ENCODE measurements at places on chromosomes 12 and 14. TPM values are rescaled to one million over a fixed set of nuclear protein-coding genes. Genes with fewer than 3 reads are reported as not detected.

The CLEC2B gene
- 1.4 TPM for total RNA-seq

The FSCB gene
- total RNA-seq, result not detected

The KIF26A gene
- 1.3 TPM for total RNA-seq

The SOCS4 gene
- total RNA-seq, result 4.5 TPM

The CELA1 gene
- total RNA-seq, result not detected

The ZBTB42 gene
- 4.9 TPM for total RNA-seq

The NFATC4 gene
- total RNA-seq, result 1.4 TPM

The CDC42BPB gene
- 45.0 TPM for total RNA-seq

The CLEC2D gene
- total RNA-seq, result 1.6 TPM

- DNase-seq, result no peak
Measured at GRCh38 chr12:46342562-46343033, 30.0 kb downstream of the SLC38A2 start.

GRCh38 chr14:102159841-102160240, 20.1 kb downstream of the WDR20 start:
- no peak for DNase-seq

GRCh38 chr12:38890102-38890855, 15.1 kb downstream of the CPNE8 start:
- no peak for DNase-seq

DNA sequence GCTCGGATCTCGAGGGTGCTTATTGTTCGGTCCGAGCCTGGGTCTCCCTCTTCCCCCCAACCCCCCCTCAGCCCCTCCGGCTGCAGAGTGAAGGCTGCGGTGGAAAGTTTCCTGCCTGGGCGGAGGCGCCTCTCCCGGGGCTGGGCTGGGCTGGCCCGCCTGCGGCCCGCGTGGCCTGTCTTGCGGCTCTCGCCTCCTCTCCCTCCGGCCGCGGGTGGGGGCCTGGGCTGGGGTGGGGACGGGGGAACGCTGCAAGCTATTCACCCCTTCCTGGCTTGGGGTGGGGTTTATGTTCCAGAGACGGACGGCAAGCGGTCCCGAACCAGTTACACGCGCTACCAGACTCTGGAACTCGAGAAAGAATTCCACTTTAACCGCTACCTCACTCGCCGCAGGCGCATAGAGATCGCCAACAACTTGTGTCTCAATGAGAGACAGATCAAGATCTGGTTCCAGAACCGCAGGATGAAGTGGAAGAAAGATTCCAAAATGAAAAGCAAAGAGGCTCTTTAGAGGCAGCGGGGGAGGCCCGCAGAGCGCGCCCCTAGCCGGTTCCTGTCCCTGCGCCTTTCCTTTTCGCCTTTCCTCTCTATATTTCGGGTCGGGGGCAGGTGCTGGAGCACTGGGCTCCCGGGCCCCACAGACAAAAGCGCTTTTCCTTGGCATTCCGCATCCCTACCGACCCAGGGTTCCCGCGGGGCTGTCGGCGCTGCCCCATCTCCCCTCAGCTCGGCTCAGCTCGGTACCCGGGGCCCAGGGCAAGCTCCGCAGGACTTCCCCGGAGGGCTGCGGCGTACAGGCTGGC, 1.3 kb downstream of the HOXC5 start:
- DNase-seq, result no peak

DNA sequence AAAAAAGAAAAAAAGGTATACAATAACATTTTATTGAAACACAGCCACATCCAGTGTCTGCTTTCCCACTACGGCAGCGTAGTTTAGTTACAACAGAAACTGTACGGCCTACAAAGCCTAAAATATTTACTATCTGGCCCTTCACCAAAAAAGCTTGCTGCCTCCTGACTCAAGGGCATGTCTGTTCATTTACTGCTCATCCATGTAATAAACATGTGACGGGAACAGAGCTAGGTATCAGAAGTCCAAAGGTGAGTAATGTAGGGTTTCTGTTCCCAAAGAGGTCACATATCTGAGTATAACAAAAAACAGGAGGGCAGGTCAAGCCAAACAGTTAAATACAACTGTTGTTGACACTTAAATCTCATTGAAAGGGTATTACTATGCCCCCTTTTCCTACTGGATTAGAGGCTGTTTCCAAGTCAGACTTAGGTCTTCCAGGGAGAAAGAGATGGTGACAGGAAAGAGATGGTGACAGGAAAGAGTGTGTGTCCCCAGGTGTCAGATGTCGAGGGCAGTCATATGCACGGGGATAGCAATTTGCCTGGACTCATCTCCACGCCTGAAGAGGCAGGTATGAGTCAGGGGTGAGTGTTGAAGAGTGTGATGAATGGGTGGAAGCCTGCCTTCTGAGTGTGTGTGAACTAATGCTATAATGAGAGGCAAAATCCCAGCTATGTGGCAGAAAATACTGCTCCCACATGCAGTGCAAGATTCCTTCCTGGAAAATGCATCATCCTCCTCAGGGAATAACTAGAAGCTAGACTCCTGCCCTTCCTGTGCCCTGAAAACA, 77.7 kb downstream of the MAP3K9 start:
- DNase-seq, result no peak

GRCh38 chr12:52837781-52838608, 3.9 kb upstream of the KRT79 start:
- DNase-seq, result no peak

DNA sequence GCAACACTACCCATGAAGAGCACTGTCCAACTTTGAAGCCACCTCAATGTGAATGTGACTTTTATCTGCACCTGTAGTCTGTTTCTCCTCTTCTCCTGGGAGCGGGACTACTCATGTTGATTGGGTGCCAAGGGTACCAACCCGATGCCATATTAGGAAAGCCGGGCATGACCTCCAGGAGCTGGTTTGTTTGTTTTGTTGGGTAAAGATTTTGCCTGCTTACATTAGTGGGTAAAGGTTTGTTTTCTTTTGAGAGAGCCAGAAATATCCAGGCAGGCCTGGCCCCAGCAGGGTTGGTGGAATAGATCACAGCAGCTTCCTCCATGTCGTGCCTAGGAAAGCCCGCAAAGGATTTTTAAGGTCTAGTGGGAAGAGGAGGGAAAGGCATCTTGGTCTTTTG, 19.7 kb upstream of the ITPK1 start:
- DNase-seq, result peak; percentile 94

DNA sequence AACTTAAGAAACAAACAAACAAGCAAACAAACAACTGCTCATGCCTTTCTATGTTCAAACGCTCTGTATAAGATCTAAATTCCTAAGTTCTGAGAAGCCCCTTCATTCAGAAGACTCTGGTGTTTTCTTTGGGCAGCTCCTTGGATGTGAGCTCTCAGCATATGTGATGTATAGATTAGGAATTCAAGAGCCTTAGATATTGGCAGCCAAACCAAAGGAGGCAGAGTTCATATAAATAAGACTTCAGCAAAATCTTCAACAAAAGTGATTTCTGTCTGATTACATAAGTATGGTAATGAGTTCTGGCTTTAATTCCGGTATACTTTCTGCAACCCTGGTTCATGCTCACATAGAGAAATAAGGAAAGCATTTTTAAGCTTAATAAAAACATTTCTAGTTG, 145.6 kb downstream of the DYRK2 start:
- DNase-seq, result no peak

- DNase-seq, result no peak
Measured at GRCh38 chr14:104315169-104315568, 176.8 kb downstream of the KIF26A start.

- no peak for DNase-seq
Measured at GRCh38 chr12:116346741-116347140, 69.2 kb upstream of the MED13L start.

- DNase-seq, result no peak
Measured at GRCh38 chr12:62738105-62738504, 196.8 kb downstream of the PPM1H start.

GRCh38 chr12:55017416-55017925, 2.3 kb upstream of the NEUROD4 start:
- no peak for DNase-seq

- DNase-seq, result no peak
Measured at GRCh38 chr14:21436567-21437062, 19.3 kb downstream of the CHD8 start.

DNA sequence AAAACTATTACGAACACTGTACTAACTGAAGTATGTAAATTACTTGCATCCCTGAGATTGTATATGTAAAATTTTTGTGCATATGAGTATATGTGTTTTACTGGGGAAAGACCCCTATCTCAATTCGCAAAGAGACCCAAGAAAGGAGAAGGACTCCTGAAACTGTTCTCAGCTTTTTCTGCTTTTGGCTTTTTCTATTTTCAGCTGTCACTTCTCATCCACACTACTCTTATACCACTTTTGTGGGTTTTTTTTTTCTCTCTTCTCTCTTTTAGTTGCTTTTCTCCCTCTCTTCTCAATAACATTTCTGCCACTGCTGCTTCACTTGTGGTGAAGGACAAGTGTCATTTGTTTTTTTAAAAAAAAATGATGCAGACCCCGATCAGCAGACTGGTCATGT, 39.8 kb downstream of the NIN start:
- DNase-seq, result no peak

DNA sequence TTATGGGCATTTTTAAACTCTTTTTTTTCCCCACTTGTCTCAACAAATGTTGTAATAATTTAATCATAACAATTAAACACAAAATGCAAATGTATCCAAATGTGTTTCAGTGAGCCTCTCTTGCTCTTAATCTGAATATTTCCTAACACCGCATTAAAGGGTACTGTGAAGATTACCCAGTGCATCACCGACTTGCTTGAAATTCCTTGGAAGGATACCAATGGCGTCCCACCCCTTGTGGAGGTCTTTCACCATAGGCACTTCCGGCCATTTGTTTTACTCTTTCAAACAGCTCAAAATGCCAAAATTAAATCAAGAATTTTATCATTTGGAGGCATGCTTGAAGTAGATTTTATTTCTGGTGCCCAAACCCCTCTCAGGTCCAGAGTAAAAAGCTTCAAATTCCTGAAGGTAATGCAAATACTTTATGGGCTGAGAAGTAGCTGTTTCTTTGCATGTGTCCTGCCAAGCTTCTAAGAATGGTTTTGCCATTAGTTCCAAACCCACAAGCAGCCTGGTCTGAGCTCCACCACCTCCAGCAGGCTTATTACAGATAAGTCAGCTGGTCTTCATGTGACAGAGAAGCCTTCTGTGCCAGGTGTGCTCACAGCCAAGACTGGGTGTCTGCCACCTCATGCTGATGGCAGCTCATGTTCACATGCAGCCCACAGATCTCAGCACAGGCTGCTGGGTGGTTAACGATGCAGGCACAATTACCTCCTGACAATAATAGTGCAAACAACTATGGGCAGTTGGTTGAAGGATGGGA, 16.4 kb upstream of the NUDT4 start:
- no peak for DNase-seq

DNA sequence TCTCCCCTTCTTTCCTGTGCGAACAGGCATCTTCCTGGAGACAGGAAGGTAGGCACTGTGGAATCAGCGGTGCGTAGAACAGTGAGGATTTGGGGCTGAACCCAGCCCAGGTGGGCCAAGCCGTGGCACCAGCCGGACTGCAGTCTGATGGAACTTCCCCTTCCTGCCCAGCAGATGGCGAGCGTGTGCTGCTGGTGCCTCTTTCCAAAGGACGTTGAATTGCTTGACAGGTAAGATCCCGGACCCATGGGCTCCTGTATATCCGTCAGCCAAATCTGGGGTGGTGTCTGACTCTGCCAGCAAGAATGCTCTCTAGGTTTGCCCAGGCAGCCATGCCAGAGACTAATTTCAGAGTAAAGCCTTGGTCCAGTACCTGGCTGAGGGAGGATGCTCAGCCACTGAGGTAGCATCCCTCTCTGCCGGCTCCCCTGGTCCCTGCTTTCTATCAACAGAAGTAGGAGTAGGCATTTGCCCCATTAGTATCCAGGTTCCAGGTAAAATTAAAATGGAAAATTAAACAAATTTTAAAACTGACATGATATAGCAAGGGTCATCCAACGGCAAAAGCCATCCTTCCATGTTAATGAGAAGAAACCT, 21.1 kb upstream of the KCNA5 start:
- no peak for DNase-seq

GRCh38 chr12:101707131-101707782, 9.8 kb downstream of the CHPT1 start:
- DNase-seq, result no peak

DNA sequence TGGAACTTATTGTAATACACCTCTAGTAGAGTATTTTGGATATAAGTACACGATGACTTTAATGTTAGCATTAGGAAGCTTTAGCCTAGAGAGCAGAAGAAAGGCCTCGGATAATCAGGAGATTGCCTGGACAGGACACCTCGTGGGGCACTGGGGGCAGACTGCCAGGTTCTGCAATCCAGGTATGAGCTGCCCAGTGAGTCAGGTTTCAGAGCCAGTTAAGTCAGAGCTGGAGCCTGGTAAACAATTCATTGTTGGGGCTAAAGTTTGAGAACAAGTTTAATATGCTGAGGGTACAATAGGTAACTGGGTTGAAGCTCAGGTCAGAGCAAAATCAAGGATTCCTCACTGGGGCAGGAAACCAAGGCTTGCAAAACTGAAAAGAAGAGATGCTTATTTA, 107.4 kb downstream of the RERGL start:
- DNase-seq, result no peak

DNA sequence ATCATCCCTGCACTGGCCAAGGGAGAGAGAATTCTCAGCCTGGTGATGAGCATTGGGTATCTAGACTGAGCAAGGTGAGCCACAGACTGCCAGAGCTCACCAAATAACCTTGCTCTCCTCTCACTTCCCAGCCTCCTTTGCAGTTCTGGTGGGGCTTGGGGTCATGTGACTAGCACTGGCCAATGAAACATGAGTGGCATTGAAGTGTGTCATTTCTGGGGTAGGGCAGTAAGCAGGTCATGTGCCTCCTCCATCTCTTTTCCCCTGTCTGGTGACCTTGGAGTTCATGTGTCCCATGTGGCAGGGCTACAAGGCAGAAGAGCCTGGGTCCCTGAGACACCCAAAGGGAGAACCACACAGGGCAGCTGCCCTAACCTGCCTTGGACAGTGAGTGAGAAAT, 3.6 kb upstream of the KRT72 start:
- DNase-seq, result no peak

GRCh38 chr12:62292761-62293344, 32.6 kb downstream of the USP15 start:
- no peak for DNase-seq

DNA sequence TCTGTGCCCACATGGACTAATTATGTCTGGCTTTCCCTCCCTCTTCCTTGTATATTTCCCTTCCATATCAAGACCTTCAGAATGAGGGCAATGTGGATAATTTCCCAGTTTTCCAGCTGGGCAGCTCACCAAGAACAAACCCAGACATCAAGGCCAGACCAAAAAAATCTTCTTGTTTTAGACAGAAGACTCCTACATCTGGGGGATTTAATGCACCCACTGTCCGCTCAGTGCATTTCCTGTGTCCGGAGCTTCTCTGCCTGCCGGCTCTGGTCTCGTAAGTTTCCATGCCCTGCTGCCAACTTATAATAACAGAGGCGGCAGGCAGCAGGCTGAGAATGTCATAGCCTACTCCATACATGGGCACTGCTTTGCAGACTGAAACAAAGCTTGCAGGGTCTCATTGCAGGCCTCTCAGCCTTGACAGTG, 207.2 kb upstream of the BCL2L14 start:
- DNase-seq, result no peak

- DNase-seq, result no peak
Measured at GRCh38 chr12:65323070-65323469, 44.6 kb downstream of the MSRB3 start.

DNA sequence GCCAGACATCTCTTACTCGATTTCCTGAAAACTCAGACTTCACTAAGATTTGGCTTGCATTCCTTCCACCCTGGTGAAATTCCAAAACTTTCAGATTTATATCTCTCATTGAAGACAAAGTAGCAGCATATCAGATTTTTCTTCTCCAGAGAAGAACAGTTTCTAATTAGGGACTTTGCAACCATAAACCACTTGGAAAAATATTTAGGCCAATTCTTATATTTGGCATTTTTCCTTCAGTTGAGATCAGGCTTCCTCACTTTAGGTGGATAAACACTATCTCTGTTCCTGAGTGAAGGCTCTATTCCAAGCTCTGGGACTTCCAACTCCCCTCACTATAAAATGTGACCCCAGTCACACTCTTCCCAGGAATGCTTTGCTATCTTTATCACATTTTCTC, 1434.3 kb upstream of the FLRT2 start:
- no peak for DNase-seq

Measured in left lobe of liver (tissue), 2 donors.